Head of caudate nucleus (tissue), 42 donors: ENCODE measurements at places on chromosomes 5 and 9.

- no peak for DNase-seq
Measured at GRCh38 chr9:133834080-133834976, 96.2 kb upstream of the SARDH start.

- DNase-seq, result no peak
Measured at GRCh38 chr5:140821375-140822280, at the start of gene PCDHA5. Gene PCDHA5 (plus strand): TSS chr5:140821613.

DNA sequence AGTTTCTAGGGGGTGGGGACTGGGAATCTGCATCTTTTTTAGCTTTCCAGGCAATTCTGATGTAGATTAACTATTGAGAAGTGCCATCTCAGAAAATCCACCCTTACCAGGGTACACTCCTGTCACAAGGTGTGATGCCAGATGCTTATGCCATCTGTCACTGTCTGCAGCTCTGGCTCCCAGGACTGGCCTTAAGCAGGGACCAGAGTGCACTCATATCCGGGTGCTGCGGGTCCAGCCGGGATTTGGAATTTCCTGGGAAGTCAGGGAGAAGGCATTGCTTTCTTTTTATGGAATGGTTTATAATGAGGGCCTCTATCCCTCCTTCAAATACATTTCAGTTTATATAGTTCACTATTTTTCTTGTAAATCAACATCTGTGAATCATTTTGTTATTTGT is 92.6 kb downstream of the TMEM174 start:
- no peak for DNase-seq

DNA sequence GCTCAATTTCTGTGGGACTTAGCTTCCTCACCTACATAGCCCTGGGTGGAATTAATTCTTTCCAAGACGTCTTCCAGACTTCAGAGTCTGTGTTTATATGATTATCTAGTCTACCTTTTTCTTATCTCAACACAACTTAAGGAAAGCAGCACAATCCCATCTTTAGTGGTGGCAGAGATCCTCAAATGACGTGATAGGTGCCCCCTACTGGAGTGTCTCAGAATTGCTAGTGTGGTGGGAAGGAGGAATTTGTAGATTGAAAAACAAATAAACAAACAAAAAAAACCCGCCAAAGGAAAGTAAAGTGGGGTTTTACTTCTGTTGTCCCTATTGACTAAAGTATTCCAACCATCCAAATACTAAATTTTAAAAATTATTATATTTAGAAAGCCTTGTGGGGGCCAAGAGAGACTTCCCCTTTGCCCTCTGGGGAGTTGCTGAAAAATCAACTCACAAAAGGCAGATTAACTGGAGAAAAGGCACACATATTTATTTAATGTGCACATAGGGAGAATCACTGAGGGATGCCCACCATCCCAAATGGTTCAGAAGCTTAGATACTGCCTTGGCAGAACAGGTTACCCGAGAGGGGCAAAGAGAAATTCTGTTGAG is 283.3 kb downstream of the TMEM167A start:
- DNase-seq, result peak; percentile 38
